Progenitor cell of endocrine pancreas (in vitro differentiated cells): ENCODE measurements at places on chromosomes 6 and 20.

GRCh38 chr20:6045566-6045965, 8.3 kb downstream of the LRRN4 start:
- no peak for DNase-seq

- DNase-seq, result no peak
These were observed 143.2 kb upstream of the ZNF217 start for GRCh38 chr20:53736757-53737395.

DNA sequence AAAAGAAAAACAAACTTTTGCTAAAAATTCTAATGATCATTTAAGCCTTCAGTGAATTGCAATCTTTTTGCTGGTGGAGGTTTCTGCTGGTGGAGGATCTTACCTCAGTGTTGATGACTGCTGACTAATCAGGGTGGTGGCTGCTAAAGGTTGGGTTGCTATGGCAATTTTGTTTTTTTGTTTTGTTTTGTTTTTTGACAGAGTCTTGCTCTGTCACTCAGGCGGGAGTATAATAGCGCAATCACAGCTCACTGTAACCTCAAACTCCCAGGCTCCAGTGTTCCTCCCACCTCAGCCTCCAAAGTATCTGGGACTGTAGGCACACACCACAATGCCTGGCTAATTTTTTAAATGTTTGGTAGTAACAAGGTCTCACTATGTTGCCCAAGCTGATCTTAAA, 94.7 kb downstream of the ANKRD6 start:
- DNase-seq, result no peak

DNA sequence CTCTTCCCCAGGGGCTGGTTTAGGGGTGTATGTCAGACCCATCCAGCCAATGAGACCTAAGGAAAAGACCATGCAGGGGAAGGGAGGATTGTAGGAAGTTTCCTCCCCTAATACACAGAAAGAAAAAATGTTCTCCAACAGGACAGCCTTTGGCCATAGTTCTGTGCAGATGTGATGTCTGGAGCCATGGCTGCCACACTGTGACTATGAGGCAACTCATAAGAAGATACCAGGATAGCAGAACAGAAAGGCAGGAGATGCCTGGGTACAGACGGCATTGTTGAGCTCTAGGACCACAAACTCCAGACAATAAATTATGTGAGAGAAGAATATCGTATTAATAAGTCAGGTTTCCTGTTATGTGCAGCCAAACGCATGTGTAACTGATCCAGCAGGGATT, 156.7 kb downstream of the PREX1 start:
- no peak for DNase-seq

GRCh38 chr20:59273739-59274357, 26.6 kb upstream of the EDN3 start:
- DNase-seq, result no peak

GRCh38 chr20:64006902-64007301, 26.0 kb downstream of the PRPF6 start:
- no peak for DNase-seq

DNA sequence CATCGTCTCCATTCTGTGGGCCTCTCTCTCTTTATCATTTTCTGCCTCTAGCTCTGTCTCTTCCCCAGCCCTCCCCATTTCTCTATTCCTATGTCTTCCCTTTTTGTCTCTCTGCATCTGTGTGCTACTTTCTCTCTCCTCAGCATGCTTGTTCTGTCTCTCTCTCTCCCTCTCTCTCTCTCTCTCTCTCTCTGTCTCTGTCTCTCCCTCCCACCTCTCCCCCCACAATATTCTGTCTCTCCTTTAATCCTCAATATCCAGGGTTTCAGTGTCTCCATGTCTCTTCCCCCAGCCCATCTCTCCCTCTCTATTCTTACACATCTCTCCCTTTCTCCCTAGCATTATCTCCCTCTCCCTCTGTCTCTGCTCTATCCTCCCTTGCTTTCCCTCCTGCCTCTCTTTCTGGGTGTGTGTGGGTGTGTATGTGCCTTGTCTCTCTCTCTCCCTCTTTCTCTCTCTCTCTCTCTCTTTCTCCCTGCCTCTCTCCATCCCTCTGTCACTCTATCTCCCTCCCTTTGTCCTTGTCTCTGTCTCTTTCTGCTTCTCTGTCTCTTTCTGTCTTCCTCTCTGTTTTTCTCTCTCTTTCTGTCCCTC, 76.9 kb upstream of the SIRPA start:
- DNase-seq, result no peak

DNA sequence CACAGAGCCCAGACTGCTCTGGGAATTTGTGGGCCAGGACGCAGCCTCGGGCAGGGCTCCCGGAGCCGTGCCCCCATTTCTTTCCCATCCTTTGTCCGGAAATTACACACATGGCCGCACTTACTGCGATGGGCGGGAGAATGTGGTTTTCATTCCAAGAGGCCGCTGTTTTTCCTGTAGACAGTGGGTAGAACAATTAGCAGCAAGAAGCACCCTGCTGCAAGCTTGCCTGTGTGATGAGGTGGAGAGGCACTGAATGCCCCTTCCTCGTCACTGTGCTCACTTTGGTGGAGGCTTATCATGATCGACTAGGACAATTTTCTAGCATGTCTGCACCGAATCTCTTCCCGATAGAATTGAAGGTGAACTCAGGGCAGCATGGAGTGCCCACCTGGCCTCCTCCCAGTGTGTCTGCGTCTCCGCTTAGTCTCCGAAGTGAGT, 102.8 kb downstream of the DACT2 start:
- no peak for DNase-seq

- DNase-seq, result no peak
These were observed 63.6 kb downstream of the SSR1 start for GRCh38 chr6:7249391-7249790.

GRCh38 chr20:44597930-44598329, 15.6 kb downstream of the PKIG start:
- DNase-seq, result no peak

DNA sequence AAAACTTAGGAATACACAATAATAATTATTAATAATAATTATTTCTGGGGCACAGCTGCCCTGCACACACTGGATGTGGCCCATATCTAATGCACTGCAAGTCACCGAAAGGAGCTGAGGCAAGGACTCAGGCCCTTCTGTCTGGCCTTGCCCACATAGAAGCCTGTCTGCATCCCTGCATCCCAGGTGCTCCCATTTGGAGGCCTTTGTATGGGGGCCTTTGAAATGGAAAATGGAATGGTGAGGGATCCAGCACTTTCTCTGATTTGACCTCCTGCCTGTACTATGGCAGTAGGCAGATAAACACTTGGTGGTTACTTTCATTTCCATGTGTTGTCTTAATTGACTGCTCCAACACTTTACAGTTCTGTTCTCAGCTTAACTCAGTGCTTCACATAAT, 75.7 kb upstream of the PTCHD4 start:
- DNase-seq, result no peak

GRCh38 chr6:5094327-5094726, 9.2 kb downstream of the PPP1R3G start:
- DNase-seq, result no peak

DNA sequence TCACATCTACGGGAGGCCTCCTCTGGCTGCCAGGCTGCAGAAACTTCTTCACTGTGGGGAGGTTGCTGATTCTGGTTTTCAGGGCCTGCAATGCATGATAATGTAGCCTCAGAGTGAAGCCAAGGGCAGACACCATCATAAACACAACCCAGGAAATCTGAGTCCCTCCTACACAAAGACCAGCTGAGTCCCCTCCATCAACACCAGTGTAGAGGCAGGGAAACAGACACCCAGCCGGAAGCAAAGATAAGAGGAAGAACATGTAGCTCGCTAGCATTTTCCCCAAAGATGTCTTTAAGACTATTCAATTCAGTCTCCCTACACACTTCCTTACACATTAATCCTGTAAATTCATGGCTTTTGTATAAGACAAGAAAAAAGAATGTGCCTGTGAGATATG, 23.6 kb downstream of the GSTA2 start:
- no peak for DNase-seq

- no peak for DNase-seq
These were observed 404.0 kb downstream of the SMOC2 start for GRCh38 chr6:168844821-168845609.

DNA sequence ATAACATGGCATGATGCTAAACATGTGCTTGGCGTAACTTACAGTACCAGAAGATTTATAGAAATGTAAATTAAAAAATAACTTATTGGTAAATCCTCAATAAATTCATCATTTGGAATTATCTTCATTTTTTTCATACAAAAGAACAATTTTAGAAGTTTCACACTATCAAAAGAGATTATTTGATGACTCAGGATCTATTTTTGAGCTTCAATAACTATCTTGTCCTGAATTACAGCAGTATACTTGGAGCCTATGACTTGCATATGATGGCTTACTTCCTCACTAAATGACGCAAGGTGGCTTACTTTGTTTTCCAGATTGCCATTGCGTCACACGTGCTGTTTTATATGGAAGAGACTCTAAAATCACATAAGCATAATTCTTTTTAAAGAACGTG, 49.2 kb downstream of the KHDRBS2 start:
- no peak for DNase-seq

DNA sequence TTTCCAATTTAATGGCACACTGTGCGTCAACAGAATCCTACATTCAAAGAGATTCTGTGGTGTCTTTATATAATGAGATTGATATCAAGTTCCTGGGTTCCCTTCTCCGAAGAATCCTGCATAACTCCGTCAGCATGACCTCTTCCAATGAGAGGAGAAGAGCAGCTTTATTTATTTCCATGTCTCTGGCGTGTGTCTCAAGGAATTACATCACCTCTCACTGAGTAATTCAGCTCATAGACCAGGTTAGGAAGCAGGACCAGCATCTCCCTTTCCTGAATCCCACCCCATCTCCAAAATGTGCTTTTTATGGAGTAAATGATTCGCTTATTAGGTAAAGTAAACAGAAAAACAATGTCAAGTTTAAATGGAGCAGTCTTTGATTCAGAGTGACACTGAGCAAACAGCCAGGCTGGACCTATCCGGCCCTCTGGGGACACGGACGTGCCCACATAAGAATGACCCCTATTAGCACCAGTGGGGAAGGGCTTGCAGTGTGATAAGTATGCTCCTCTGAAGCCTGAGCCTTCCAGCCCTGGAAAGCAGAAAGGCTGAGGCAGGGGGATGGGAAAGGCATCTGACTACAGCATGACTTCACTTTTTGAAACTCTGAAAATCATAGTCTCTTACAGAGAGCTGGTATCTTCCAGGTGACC, 165.2 kb downstream of the CLIC5 start:
- no peak for DNase-seq

DNA sequence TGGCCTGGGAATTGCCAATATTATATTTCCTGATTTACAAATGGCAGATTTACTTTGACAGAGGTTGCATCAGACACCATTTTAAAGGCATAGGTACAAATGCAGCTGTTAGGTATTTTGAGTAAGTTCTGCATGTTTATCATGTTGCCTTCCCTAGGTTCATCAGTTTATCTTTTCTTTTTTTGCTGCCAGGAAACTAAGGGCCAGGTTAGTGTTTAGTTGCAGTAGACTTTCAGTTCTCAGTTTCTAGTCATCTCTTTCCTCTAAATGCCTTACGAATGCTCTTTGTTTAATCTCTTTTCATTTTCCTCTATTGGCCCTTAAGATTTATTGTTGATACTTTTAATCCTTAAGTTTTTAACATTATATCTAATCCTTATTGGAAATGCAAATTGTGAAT, 129.9 kb downstream of the SMAP1 start:
- DNase-seq, result no peak
